ENCODE measurements at places on chromosomes 13 and 19.

DNA sequence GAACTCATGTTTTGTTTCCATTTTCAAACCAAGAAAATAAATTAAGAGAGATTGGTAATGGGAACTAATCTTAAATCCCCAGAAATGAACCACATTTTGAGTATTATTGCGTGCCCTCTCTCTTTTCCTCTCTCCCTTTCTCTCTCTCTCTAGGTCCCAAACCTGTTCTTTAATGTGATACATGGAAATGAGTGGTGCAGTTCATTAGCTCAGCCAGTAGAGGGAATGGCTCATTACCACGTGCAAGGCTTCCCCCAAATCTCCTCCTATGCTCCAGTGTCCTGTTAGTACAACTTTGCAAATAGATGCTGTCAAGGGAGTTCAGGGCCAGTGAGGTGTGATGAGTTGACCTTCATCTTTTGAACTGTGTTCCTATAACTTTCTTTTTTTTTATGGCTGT is 178.4 kb downstream of the FGF9 start:
- DNase-seq = no peak

DNA sequence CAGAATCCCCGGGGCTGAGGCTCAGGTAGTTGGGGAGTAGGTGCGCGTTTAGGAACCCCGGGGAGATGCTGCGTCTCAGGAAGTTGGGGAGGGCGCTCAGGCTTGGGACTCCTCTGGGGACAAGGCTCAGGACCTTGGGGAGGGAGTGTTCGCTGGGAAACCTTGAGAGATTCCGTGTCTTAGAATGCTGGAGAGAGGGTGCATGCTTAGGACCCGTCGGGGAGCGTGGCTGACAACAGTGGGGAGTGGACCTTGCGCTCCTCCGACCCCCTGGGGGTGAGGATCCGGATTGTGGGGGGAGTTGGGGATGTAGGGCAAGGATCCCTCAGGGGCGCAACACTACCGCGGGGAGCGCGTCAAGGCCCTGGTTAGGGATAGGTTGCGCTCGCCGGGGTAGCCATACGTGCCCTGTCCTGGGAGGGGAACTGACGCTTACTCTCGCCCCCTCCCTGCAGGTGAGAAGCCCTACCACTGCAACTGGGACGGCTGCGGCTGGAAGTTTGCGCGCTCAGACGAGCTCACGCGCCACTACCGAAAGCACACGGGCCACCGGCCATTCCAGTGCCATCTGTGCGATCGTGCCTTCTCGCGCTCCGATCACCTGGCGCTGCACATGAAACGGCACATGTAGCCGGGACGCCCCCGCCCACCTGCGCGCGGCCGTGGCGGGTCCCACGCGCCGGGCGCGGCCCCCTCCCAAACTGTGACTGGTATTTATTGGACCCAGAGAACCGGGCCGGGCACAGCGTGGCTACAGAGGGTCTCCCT is 2.0 kb downstream of the KLF2 start:
- DNase-seq = no peak

DNA sequence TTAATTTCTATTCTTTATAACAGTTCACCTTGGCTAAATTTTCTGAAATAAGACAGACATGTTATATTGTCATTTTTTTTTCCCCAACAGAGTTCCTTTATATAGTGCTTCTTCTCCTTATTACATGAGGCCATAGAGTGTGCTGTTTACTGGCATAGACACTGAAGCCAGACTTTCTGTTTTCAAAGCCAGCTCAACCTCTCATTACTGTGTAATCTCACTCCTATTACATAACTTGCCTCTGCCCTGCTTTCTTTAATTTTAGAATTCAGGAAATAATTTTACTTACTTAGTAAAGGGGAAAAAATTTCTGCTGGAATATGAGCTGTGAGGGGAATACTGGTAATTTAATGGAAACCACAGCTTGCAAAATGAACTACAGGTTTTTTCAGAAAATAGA is 1380.4 kb downstream of the SLITRK1 start:
- no peak for DNase-seq

- no peak for DNase-seq
Measured at GRCh38 chr13:94481941-94482340, 2.5 kb upstream of the DCT start.

DNA sequence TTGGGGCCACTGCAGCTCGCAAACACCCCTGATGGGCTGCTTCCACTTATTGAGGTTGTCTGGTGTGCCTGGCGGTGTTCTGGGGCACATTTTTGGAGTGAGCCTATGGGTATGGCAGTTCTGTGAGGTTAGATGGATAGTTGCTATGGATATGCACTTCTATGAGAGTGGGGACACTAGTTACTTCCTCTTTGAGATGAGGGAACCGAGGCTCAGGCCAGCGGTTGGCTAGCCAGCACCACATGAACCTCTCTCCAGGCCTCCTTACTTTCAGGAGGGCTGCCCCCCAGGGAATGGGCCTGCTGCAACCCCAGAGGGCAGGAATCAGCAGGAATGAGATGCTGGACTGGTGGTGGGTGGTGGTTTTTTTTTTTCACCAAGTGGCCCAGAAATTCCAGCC is 13.5 kb upstream of the PRR19 start:
- DNase-seq = no peak

GRCh38 chr19:7505288-7505681 is 10.6 kb upstream of the ZNF358 start:
- no peak for DNase-seq

- no peak for DNase-seq
Measured at GRCh38 chr19:12899891-12900518, 9.0 kb downstream of the GCDH start.

Measured in omental fat pad (tissue), 4 donors.